Lung (tissue), 17 donors: ENCODE measurements at places on chromosomes 1 and 21.
A peak's percentile ranks its signal among the peaks of the same experiment; 100 is the strongest.

DNA sequence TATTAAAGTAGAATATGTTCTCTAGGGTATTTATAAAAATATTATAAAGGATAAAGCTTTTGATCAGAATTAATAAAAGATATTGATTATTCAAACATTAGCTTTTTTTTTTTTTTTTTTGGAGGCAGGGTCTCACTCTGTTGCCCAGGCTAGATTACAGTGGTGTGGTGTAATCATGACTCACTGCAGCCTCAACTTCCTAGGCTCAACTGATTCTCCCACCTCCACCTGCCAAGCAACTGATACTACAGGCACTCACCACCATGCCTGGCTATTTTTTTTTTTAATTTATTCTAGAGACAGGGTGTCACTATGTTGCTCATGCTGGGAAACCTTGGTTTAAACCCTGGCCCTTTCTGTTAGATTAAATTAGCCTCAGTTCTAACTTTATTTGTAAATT, 188.3 kb downstream of the CLEC20A start:
- no peaks in the 10 kb centered on the region for H3K36me3 ChIP-seq
- DNase-seq = no peak
- H3K27me3 ChIP-seq = no peaks in the 10 kb centered on the region
- no peak overlapping the region for H3K27ac ChIP-seq

DNA sequence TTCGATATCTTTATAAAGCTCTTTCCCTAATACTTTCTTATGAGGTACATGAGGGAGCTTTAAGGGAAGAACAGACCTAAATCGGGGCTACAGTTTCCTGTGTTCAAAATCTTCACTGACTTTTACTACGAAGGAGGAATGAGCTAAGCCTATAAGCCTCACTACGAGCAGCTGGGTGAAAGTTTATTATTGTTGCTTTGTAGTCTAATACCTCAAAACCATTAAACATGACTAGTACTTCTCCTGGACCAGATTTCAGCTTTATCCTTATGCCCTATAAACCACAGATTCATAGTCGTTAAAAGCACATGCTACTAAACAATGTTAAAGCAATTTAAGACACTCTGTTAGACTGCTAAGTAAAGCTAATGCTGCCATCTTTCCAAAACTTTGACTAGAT, 30.2 kb downstream of the NDC1 start:
- H3K4me3 ChIP-seq = no peak overlapping the region
- H3K4me1 ChIP-seq = peaks cover 2% of the 10 kb centered on the region
- peaks cover 2% of the 10 kb centered on the region for H3K36me3 ChIP-seq
- no peak overlapping the region for H3K27ac ChIP-seq
- no peaks in the 10 kb centered on the region for H3K27me3 ChIP-seq

GRCh38 chr1:171869097-171869496, 27.8 kb downstream of the DNM3 start:
- H3K27me3 ChIP-seq = no peaks in the 10 kb centered on the region
- no peaks in the 10 kb centered on the region for H3K4me1 ChIP-seq
- DNase-seq = no peak

GRCh38 chr1:155050560-155051341, at the start of gene ADAM15:
Gene ADAM15 (plus strand): TSS chr1:155051316. CDS start chr1:155051387, 71 bp downstream.
- no peaks in the 10 kb centered on the region for H3K27me3 ChIP-seq
- DNase-seq = peak; percentile 81
- peaks cover 3% of the 10 kb centered on the region for H3K36me3 ChIP-seq
- H3K4me1 ChIP-seq = peaks cover 33% of the 10 kb centered on the region
- peak within 1 kb of the TSS; percentile 84 for H3K4me3 ChIP-seq

- no peak for DNase-seq
- peaks cover 4% of the 10 kb centered on the region for H3K36me3 ChIP-seq
- no peaks in the 10 kb centered on the region for H3K4me1 ChIP-seq
- no peaks in the 10 kb centered on the region for H3K27me3 ChIP-seq
- no peak overlapping the region for H3K4me3 ChIP-seq
Observed at GRCh38 chr1:78668427-78668826, 18.8 kb downstream of the IFI44 start.

- H3K4me3 ChIP-seq = peak within 1 kb of the TSS; percentile 96
- H3K4me1 ChIP-seq = peaks cover 55% of the 10 kb centered on the region
- H3K27me3 ChIP-seq = no peaks in the 10 kb centered on the region
- H3K36me3 ChIP-seq = no peaks in the 10 kb centered on the region
Observed at GRCh38 chr1:61082311-61083012, at the start of gene NFIA. Gene NFIA (plus strand): TSS chr1:61082561.

- no peak overlapping the region for H3K27ac ChIP-seq
- DNase-seq = no peak
- no peaks in the 10 kb centered on the region for H3K36me3 ChIP-seq
- H3K4me1 ChIP-seq = no peaks in the 10 kb centered on the region
Observed at GRCh38 chr1:214902636-214903320, 179.8 kb upstream of the KCNK2 start.

GRCh38 chr1:119974013-119974412, 77.7 kb upstream of the ADAM30 start:
- H3K27me3 ChIP-seq = no peaks in the 10 kb centered on the region
- H3K27ac ChIP-seq = no peak overlapping the region
- no peak for DNase-seq
- no peak overlapping the region for H3K4me3 ChIP-seq
- peaks cover 2% of the 10 kb centered on the region for H3K4me1 ChIP-seq
